ENCODE measurements at places on chromosomes 12 and 14.
A peak's percentile ranks its signal among the peaks of the same experiment; 100 is the strongest.

- peak; percentile 30 for DNase-seq
These were observed 42.1 kb upstream of the CHGA start for GRCh38 chr14:92880851-92881250.

GRCh38 chr12:108827941-108828340, 29.4 kb downstream of the SSH1 start:
- no peak for DNase-seq

GRCh38 chr14:89624500-89625156, 207.6 kb upstream of the FOXN3 start:
- peak; percentile 54 for DNase-seq

DNA sequence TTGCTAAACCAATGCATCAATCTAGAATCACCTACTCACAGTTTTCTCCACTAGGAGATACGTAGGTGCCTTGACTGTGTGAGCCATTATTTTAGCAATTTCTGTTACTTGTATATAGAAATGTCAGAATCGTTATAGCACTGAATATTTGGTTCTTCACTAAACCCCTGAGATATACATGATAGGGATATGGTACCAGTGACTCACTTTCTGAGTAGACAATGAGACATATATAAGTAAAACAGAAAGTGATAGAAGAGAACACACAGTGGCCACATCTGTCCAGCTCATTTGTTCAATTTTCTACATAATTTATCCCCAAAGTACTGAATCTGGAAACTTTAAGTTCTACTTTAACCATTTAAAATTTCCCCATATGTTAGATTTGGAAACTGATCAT, 1505.5 kb upstream of the TMEM132C start:
- DNase-seq: no peak

GRCh38 chr12:12097891-12098690, 27.4 kb downstream of the BCL2L14 start:
- no peak for DNase-seq

- DNase-seq: no peak
These were observed 194.2 kb downstream of the GXYLT1 start for GRCh38 chr12:41950455-41950854.

- no peak for DNase-seq
These were observed 4.7 kb upstream of the CHST11 start for GRCh38 chr12:104452087-104452486.

DNA sequence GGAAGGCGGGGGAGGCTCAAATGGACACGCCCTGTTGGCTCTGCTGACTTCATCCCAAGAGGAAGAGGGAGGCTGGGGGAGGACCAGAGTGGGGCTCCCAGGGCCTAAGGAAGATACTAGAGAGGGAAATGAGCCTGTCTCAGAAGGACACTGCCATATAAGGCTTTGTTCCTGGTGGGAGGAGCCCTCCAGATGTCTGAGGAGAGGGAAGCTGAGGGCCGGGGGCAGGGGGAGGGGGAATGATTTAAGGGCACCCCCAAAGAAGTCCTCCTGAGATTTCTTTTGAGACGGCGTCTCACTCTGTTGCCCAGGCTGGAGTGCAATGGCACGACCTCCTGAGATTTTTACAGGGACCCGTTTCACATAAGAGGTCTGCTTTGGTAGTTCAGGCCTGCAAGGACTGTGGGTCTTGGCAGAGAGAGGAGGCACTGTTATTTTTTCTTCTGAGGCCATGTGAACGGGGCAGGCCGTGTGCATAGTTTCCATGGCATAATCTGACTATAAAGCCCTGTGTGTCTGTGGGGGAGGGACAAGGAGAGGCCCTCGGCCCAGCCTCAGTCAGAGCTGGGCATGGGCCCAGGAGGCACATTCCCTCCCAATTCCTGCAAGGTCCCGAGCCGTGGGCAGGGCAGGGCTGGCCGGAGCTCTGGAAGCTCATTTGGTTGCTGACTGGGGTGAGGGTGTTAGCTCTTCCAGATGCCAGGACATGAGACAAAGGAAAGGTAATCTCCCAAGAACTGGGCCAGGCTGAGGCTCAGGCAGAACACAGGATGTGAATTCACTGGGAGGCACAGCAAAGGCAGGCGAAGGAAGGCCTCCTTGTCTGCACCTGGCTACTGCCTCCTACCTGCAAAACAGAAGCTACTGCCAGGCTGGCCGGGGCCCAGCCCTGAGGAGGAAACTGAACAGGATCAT, 22.2 kb upstream of the PLEKHG3 start:
- DNase-seq: peak; percentile 86

DNA sequence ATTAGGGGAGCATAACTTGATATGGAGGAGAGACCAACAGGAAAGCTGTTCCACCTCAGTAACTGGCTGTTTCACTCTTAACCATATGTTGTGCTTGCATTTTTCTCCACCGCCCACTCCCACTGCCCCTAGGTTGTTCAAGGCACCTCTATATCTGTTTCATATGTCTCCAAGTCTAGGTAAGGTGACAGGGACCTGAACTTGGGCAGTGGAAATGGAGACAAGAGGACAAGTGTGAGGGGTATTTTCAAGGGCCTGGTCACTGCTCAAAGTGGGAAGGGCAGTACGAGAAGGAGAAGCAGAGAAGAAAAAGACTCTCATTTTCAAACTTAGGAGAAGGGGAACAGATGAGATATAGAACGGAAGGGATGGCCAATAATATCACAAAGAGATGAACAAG, 3.1 kb downstream of the SLC38A1 start:
- no peak for DNase-seq

- DNase-seq: no peak
These were observed 58.8 kb upstream of the NUDT4 start for GRCh38 chr12:93318720-93319522.

GRCh38 chr12:75139196-75139595, 70.4 kb downstream of the KCNC2 start:
- no peak for DNase-seq

GRCh38 chr12:1527789-1528188, 66.6 kb downstream of the FBXL14 start:
- DNase-seq: no peak
